ENCODE measurements at places on chromosomes 7 and 10. TPM values are rescaled to one million over a fixed set of nuclear protein-coding genes. Genes with fewer than 3 reads are reported as not detected.

DNA sequence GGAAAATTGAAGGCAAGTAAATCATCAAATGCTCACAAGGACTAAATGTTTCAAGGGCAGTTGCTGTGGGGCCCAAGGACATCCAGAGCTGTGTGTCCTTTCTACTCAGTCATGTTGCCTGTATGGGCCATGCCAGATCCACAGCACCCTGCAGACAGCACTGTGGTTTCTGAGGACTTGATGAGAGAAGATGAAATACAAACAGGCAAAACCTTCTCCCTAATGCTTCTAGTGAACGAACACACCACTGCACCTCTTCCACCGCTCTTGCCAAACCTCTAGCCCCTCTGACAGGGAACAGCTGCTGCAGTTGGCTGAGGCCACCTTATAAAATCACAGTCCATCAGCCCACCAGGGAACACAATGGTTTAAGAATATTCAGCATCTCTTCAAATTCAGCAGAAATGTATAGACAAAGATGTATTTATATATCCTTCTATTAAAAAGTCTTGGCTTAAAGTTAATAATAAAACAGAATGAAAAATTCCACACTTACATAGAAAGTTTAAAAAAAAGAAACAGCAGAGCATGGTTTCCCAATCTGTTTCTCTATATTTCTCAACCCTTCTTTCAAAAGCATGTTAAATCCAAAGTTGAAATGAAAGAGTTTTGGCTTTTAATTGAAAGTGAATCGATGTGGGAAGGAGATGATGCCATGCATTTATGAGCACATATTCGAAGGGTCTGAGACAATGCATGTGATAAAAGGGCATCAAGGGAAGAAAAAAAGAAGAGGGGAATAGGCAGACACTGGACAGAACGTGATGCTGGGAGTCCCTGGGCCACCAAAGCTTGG is 14.0 kb downstream of the CYP3A7 start:
- DNase-seq = no peak

DNA sequence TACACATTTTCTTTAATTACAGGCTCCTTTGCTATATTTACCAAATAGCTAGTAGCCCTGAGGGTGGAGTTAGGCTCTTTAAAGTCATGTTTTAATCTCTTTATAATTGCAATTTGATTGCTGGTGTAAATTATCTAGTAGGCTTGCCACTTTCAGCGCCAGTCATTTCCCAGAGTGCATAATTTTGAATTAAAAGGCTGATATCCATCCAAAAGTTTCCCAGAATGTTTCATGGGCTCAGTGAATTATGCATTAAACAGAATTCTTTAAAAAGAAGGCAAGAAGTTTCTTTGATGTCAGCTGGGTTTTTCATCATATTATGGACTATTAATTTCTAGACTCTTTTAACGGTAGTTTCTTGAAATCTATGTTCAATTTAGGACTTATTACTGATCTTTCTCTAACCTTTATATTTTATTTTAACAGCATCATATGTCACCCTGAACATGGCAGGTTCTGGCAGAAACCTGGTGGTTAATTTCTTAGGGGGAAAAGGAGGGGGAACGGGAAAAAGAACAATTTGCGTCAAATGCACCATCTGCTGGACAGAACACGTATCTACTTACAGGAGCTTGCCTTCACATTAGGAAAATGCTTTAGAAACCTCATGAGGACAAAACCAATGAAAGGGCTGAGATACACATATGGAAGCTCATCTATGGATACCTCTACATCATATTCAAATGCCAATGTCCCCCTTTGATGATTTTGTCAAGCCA is 171.1 kb downstream of the GRM3 start:
- no peak for DNase-seq

Gene FAM25G
- not detected for total RNA-seq

DNA sequence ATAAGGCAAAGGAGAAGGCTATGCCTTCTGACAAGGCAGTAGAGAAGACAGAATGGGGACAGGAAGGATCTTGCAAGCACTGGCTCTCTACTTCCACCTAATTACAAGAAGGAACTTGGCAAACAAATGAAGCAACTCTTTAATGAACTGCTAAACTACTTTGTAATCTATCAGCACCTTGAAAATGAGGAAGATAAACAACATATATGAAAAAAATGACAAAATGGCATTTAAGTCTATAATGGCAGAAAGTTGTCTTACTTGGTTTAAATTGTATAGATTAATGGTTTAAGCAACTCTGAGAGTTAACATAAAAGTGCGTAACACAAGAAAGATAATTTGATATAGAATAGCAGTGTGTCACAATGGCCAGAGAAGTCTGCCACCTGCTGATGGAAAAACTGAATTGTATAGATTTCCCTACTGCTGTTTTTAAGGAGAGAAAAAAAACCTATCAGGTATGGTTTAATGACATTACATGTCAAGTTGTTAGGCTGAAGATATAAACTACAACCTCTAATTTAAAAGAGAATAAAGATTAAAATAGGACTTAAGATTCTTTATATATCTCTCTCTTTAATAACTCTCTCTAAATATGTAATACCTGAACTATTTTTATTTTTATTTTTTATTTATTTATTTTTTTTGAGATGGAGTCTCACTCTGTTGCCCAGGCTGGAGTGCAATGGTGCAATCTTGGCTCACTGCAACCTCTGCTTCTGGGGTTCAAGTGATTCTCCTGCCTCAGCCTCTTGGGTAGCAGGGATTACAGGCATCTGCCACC is 11.8 kb downstream of the NT5C3A start:
- no peak for DNase-seq

Gene FAM13C
- total RNA-seq = not detected

GRCh38 chr7:4713183-4713784 is 31.2 kb downstream of the FOXK1 start:
- no peak for DNase-seq

GRCh38 chr7:12403287-12404181 is at the start of gene VWDE:
VWDE (minus strand) TSS chr7:12403865; CDS start chr7:12403716, 149 bp downstream.
- DNase-seq = no peak

DNA sequence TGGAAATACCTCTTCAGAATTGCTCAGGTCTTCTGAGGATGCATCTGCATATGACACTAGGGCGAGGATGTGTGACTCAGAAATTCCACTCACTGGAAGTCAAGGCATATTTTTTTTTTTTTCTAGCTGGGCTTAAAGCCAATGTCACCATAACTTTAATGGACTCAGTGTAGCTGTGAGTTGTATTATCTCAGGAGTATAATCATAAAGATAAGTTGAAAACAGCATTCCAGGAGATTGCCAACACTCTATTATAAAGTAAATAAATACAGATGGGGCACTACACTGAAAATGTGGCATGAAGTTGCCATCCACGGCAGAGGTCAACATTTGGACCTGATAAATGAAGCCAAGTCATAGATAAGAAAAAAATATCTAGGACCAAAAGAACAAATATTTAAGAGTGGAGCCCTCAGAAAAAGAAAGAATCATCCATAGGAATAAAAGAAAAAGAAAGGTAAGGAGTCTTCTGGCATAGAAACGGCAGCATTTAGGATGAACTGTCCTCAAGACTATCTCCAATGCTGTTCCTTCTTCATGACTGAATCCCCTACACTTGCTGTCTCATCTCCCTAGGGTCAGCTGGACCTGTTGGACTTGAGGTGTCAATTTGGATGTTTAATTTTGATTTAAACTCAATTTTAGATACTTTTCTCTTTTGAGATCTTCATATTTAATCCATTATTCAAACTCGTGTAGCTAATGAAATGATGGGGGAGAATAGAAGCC is 72.9 kb upstream of the CAV2 start:
- DNase-seq = peak; percentile 72

Gene AGAP9
- 7.1 TPM for total RNA-seq

DNA sequence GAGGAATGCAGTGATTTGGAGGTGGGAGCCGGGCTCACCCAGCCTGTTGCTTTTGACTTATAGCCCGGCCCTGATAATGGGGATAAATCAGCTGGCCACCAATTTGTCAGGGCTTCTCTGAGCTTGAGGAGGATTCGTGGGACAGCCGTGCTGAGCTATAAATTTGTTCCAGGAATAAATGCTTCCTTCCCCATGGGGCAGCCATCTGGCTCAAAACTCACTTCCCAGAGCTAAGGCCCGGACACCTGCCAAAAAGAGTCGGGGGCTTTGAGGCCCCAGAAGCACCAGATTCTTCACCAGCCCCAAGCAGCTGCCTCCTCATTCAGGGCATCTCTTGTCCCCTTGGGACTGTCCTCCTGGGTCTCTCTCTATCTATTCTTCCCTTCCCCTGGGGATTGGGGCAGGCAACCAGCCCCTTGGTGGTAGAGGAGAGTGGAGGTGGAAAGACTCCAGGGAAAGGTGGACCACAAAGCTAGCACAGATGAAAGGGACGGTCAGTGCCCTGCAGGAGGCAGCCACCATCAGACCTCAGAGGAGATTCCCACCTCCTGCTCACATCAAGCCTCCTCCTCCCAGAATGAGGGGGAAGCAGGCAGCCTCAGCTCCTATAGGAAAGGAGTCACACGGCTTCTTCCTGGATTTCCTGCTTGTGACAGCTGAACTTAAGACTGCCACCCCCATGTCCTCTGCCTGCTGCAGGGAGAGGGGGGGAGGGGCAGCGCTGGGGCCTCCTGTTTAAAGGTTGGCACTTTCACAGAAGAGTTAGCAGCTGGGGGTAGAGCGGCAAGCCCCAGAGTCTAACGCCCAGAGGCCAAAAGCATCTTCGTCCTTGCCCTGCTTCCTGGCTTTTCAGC is 44.2 kb upstream of the LRRC4 start:
- DNase-seq = no peak

All from epithelial cell of proximal tubule (primary cell).